ENCODE measurements at places on chromosomes 6 and 20.

DNA sequence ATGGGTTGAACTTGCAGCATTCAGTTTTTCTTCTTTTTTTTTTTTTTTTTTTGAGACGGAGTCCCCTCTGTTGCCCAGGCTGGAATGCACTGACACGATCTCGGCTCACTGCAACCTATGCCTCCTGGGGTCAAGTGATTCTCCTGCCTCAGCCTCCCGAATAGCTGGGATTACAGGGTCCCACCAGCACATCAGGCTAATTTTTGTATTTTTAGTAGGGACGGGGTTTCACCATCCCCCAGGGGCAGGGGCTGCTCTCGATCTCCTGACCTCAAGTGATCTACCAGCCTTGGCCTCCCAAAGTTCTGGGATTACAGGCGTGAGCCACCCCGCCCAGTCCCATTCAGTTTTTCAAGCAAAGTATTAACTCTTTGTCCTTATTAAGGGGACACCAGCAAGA is 117.6 kb upstream of the PRSS16 start:
- DNase-seq, result no peak

DNA sequence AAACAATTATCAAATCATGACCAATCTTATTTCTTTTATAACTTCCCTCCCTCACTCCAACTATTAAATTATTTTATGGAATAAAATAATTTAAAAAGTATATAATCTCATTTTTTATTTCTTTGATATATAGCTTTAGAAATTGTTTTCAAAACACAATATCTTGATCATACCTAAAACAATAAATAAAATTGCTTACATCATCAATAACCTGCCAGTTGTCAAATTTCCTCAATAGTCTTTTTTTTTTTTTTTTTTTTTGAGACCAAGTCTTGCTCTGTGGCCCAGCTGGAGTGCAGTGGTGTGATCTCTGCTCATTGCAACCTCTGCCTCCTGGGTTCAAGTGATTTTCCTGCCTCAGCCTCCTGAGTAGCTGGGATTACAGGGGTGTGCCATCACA is 60.1 kb upstream of the ELOVL5 start:
- no peak for DNase-seq

DNA sequence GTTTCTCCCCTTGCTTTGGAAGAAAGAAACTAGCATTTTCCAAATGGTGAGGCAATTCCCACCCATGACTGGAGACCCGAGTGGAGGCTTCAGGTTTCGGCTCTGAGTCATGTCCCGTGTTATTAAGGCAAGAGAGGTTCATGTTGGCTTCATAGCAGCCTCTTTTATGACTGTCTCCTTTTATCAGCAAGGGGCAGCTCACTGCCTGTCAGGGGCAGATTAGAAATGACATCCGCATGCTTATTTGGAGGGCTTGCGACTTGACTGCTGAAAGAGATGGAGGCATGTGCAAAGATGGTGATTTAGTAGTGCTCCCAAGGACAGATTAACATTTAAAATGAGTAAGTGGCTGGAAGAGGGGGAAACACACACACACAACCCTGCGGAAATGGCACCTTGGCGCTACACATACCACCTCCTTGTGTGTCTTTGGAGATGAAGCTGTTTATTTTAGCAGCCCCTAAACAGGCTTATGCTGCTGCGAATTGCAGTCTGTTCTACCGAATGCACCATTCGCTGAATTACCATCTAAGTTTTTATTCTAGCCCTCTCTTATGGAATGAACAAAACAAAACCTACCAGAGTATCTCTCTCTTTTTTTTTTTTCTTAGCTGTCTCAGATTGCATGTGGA is 52.1 kb upstream of the VSTM2L start:
- no peak for DNase-seq

DNA sequence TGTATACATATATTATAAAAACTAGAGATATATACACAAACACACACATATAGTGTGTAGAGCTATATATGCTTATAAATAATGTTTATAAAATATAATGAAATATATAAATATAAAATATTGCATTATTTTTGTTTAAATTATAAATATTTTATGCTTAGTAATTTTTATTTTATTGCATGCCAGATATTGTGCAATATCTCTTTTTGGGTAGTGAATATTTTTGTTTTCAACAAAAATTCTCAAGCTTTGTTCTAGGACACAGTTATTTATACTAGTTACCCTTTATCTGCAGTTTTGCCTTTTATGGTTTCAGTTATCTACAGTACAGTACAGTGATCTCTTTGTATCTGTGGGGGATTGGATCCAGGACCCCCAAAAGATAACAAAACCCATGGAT is 52.2 kb downstream of the PFDN4 start:
- no peak for DNase-seq

GRCh38 chr20:33724439-33725094 is 4.5 kb upstream of the PXMP4 start:
- DNase-seq, result no peak

DNA sequence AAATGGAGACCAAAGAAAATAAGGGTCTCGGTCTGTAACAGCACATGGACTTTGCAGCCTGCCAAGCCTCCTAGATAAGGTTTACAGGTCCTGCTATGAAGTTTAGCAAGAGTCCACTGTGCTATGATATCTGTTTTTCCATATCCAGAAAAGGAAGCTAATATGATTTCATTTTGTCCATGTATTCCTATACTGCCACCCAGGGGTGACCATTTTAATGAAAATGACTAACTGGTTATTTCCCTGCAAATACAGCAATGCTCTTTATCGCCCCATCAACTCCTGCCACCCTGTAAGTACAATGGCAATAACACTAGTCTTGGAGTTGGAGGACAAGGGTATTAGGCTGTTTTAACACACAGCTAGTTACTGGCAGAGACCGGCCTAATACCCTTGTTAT is 115.2 kb upstream of the GLP1R start:
- peak; percentile 10 for DNase-seq

DNA sequence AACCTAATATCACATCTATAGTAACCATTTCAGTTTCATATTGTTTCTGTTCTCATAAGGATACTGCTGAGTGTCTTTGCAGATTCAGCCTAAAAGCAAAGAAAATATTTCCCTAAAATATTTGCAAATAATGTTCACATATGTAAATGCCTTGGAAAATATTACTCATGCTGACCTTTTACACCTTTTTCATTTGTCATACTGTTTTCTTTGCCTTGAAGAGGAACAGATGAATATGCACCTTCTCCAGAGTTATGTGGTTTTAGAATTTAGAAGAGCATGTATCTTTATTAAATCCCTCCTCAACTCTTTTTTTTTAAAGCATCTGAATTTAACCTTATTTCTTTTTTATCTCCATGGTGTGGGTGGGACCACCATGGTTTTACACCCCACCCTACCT is 32.5 kb downstream of the NDUFAF5 start:
- DNase-seq, result no peak

DNA sequence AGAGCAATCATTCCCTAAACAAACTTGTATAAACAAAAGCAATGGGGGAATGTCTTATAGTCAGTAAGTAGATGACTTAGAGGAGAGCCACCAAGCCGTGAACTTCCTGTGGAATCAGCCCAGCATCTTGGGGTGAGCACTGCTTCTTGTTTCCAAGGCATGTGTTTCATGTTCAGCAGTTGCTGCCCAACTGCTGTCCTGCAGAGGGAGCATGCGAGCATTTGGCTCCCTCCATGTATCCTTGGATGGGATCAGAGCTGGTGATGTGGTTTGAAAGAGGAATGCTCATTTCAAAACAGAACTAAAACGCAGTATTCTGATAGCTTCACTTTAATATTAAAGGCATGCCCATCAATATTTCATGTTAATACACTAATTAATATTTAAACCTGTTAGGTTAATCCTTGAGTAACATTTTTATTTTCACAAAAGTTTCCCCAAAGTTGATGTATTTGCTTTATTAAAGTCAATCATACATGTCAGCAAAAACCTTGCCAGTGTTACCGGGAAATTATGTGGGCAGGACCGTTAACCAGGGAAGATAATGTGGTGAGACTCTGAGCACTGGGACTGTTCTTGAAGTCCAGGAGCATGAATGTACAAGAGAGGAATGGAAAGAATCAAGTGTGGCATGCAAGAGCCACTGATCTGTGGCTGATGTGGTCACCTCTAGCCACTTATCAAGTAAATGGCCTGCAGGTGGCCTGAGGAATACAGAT is 172.1 kb upstream of the GGTLC1 start:
- DNase-seq, result peak; percentile 27

DNA sequence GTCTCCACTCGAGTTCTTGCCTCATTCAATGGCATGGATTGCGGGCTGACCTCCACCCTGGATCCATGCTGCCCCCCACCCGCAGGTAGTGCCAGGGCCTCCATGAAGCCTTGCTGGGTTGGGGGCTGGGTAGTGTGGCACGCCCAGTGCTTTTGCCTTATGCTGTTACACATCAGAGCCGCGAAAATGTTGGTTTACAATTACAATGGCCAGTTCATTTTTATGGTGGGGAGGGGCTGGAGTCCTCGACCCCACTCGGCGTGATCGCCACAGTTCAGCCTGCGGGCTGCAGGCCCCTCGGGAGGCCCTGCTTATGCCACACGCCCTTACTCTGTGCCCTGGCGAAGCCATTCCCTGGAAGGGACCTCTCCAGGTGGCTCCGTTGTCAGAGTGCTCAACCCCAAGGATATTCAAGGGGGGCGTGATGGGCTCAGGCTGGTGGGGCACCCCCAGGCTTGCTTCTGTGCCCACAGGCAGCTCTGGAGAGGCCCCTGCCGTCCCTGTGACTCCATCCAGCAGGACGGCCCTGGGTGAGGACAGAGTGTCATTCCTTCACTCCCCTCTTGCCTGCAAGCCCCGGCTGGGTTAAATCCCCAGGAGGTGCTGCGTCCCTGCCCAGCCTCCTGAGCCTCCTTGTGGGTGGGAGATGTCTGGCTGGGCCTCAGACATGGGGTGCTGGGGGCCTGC is 14.8 kb downstream of the ITPA start:
- DNase-seq, result no peak

DNA sequence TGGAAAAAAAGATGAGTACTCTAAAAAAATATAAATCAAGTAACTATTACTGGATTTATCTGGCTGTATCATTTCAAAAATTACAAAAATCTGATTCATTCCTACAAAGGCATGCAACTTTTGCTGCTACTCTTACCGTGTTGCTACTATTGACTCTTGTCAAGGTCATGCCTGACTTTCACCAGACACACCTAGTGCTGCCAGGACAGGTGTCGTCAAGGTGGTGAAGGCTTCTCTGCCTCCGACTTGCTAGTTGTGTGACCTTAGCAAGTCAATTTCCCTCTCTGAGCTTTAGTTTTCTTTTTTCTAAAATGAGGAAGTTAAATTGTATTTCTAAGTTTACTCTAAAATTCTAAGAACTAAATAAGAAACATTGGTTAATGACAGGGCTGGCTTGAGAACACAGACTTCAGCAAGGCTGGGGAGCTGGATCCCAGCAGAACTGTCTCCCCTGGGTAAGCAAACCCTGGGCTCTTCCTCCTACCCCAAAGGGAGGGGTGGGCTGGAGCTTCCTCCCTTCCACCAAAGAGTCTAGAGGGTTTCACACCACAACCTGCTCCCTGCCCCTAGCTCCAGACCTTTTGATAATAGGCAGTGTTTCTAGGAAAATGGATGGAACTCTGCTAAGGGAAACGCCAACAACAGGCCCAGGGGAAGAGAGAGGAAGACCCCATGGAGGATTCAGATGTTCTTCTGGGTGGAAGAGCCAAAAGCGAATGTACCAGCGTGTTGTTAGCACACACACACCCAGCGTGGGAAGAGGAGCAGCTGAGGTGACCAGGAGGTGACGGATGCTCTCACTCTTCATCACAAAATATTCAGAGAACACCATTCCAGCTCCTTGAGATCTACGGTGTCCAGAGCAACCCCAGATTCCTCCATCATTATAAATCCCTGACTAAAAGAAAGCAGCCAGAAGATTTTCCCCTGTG is 47.9 kb upstream of the CITED2 start:
- no peak for DNase-seq

DNA sequence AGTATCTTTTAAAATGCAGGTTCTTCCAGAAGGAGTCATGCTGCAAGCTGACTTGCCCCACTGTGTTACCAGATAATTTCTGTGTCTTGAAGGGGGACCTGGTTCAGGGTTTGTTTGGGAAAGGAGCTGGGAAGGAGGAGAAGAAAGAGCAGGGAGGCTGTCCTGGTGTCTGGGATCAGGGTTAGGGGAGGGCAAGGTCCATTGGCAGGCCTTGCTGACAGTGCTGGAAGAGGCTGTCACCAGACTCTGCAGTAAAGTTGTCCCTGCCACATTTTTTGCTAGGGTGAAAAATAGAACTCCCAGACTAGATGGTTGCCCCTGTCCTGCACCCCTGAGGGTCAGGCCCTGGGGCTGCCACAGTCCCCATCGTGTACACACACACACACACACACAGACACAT is 14.9 kb downstream of the GLP1R start:
- DNase-seq, result no peak

DNA sequence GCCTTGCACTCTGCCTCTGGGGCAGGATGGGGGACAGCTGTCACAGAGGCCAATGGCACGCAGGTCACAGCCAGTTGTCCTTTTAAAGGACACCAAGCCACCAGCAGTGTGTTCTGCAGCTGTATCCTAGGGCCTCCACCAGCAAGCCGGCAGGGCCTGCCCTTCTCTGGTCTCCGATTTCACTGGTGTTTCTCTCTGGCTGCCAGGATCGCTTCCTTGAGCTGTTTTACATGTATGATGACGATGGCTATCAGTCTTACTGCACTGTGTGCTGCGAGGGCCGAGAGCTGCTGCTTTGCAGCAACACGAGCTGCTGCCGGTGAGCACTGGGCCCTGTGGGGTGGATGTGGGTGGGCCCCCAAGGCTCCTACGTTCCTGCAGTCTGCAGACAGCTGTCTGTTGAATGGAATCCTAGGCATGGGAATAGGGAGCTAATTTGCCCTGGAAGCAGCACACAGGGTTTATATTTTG is 22.7 kb upstream of the MAPRE1 start:
- DNase-seq, result no peak

DNA sequence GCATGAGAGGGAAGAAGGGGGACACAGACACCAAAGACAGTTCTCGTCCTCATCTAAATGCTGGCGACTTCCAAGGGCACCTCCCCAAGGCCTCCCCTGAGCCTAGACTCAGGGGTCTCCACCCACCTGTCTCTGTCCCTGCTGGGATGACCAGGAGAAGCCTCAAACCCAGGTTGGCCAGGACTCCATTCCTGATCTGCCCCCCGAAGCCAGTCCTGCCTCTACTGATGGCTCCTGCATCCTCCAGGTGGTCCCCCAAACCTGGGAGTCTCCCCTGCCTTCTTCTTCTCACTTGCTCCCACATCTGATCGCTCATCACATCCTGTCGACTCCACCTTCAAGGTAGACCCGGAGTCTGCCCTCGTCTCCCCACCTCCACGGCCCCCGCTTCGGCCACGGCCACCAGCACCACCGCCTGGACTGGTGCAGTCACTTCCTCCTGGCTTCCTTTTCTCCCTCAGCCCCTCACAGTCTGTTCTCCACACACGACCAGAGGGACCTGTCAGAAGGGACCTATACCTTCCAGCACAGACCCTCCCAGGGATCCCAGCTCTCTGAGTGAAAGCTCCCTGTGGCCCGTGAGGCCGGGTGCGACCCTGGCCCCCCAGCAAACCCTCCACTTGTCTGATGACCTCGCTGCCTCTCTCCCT is 92.1 kb downstream of the CEBPB start:
- DNase-seq, result no peak

GRCh38 chr6:144467921-144468320 is 182.8 kb downstream of the UTRN start:
- no peak for DNase-seq

- peak; percentile 90 for DNase-seq
Observed at GRCh38 chr6:89375427-89376267, 23.1 kb upstream of the UBE2J1 start.

- no peak for DNase-seq
Observed at GRCh38 chr6:18147160-18147559, 7.7 kb downstream of the TPMT start.

GRCh38 chr6:112253841-112254816 is at the start of gene LAMA4:
Gene LAMA4, minus strand, starts transcription at chr6:112254567. Its CDS starts 417 bp downstream, at chr6:112254150.
- DNase-seq, result peak; percentile 48

- DNase-seq, result no peak
Observed at GRCh38 chr6:138572885-138573284, 73.6 kb upstream of the NHSL1 start.
